Stimulated activated CD8-positive, alpha-beta memory T cell treated with anti-CD3 and anti-CD28 coated beads, Interleukin-2, amount 100 ng/mL, for 1 hour (primary cell): ENCODE measurements at places on chromosomes 7 and 10.

GRCh38 chr10:11086177-11086840 lies 68.6 kb downstream of the CELF2 start:
- no peak for DNase-seq

DNA sequence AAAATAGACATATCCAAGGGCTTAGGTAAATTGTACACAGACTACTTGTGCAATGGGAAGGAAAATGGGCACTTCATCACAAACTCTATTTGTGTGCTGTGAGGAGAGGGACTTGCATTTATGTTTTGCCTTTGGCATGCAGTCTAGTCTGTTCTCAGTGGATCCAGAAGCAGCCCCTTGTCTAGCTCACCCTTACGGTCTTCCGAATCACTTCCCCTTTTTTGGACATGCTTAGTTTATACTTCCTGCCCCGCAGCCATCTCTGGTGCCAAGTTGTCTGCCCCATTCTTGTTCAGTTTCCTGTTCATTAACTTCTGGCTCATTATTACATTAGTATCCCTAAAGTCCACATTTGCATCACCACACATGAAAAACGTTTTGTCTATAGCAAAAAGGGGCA lies 161.6 kb downstream of the NRCAM start:
- no peak for DNase-seq

DNA sequence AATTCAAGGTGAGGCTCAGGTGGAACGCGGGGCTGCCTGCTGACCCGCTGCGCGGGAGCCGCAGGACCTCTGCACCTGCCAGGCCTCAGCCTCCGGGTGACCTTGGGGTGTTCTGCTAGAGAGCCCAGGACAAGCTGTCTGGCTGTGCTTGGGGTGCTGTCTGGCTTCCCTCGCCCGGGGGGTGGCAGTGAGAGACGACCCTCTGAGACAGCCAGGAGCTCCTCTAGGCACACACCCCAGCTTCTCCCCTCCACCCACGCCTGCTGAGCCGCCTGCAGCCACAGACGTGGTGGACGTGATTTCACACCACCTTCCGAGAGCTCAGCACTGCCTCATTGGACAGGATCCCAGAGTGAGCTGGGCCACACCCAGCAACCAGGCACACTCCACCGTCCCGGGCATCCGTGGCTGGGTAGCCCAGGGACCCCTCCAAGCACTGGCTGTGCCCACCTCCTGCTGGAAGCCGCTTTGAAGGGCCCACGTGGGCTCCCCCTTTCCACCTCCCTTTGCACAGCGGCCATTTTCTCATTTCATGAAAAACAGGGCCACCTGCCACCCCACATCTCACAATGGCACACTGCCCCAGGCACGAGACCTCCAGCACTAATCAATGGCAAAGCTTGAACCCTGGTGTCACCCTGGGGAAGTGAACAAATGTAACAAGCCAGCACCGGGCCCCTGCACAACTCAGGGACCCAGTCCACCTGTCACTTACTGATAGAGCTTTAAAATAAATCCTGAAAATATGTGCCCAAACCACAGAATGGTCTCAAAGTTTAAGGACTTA lies 35.0 kb downstream of the ZFAND2A start:
- no peak for DNase-seq

- no peak for DNase-seq
Observed at GRCh38 chr7:35823440-35823839, 22.6 kb downstream of the SEPTIN7 start.

DNA sequence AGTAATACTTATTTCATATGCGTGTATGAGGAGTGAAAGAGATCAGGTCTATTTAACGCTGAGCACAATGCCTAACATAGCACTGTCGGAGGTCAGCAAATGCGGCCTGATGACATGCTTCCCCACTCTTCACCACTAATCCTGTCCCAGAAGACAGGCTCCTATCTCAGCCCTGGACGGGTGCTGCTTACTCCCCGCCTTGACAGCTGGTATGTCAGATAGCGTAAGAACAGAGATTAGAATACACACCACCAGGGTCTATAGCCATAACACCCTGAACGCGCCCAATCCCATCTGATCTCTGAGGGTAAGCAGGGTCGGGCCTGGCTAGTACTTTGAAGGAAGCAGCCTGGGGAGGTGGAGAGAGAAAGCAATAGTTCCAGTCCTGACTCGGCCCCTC lies 32.3 kb upstream of the TM9SF3 start:
- DNase-seq = no peak

GRCh38 chr7:47635091-47636080 lies 53.5 kb upstream of the TNS3 start:
- no peak for DNase-seq

GRCh38 chr10:95360122-95360714 lies 69.4 kb upstream of the PDLIM1 start:
- no peak for DNase-seq

DNA sequence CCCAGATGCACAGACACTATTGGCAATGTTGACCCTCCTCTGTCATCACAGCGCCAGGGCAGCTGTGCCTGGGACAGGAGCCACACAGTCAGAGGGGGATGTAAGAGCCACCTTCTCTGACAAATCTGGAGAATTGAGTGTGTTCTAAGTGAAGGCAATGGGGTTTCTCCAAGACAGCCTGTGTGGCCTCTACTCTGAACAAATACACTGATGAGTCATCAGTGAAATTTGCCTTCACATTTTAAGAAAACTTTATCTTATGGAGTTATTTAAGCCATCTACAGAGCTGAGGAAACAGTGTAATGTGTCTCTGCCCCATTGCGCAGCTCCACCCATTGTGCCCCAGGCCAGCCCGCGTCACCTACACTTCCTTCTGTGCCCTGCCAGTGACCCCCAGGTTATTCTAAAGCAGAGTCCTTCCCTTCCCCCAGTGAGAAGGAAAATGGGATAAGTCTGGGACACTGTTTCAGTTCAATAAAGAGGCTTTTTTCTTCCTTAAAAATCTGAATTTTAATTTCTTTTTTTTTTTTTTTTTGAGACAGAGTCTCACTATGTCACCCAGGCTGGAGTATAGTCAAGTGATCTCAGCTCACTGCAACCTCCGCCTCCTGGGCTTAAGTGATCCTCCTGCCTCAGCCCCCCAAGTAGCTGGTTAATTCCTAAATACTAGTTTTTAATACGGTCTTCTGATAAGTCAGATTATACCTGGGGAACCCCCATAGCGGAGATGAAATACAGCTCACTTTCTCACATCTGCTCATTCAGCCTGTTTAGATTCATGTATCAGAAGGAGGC lies 21.8 kb downstream of the AKR1E2 start:
- DNase-seq = no peak

GRCh38 chr10:36671607-36672006 lies 453.8 kb upstream of the ANKRD30A start:
- DNase-seq = no peak

DNA sequence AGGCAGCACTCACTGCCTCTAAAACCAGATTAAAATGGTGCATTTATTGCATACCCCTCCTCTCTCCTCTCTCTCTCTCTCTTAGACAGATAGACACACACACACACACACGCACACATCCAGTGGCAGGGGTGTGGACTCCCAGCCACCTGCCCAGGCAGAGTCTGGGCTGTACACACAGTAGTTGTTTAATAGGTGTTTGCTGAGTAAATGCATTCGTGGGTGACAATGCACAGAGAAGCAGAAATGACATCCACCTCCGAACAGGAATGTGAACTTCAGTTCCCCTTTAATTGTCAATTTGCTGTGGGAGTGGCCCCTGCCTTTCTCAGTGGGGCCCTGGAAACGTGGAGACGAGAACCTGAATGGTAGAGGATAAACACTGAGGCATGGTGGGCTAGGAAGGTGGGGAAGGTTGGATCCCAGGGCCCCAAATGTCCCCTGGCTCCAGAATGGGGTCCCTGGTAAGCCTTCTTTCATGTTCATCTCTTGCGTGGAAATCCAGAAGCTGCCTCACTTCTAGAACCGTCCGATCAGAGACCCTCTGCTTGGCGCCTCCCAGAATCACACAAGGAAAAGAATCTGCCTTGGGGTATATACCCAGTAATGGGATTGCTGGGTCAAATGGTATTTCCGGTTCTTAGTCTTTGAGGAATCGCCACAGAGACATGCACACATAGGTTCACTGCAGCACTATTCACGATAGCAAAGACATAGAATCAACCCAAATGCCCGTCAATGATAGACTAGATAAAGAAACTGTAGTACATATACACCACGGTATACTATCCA lies 58.5 kb upstream of the ECHDC3 start:
- DNase-seq = no peak

DNA sequence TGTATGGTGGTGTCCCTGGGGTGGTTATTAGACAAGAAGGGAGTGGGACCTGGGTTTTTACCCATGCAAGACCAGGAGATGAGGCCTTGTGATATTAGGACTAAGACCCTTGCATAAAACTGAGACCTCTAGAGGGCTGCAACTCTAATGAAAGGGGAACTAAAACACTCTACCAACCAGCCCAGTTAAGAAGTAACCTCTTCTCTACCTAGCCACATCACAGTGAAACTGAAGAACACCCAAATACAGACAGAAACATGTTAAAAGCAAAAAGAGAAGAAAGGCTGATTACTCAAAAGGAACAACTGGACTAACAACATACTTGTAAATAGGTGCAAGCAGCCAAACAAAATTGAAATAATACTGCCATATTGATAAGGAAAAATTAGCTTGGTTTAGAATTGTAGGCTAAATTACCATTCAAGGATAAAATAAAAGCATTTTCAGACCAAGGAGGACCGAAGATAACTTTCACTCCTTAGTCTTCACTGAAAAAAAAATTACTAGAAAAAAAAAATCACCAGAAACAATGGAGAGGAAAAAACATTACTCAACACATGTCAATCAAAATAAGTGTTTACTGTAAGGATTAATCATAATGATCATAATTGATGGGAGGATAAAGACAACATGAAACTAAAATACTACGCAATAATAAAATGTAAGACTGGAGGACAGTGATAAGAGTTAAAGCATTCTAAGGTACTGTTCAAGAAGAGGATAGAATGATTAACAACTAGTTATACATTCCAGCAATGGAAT lies 27.6 kb downstream of the ERLIN1 start:
- no peak for DNase-seq

DNA sequence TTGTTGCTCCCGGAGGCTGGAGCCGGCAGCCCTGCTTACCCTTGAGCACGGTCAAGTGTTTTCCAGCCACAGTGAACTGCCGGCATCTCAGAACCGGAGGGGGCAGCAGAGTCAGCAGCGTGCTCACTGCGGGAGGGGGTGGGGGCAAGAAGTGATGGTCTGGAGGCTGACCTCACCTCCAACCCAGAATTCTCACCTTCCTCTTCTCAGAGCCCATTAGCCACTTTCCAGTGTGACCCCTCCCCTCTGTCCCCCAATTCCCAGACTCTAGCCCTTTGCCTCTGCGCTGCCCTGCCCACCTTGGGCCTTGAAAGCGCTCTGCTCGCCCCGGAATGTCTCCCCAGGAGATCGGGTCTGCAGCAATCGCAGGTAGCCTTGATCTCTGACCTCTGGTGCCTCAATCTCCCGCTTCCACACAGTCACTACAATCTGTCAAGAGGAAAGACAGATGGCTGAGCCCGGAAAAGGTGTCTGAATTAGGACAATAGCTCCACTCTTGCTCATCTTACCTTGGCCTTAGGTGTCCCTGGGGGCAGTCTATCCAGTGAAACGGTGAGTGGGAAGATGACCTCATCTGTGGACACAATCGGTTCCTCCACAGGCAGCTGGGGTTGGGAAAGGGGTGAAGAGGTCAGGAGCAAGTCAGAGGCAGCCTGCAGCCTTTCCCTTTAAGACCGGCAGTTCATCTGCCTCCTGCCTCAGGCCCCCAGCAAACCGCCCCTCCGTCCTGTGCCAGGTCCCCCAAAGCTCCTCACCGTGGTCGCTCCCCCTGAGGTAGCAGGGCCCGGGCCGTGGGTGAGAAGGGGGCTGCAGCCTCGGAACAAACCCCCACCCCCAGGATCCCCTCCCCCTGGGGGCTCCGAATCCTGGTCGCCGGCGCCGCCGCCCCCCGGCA lies 942 bp downstream of the TRAPPC14 start:
- no peak for DNase-seq

DNA sequence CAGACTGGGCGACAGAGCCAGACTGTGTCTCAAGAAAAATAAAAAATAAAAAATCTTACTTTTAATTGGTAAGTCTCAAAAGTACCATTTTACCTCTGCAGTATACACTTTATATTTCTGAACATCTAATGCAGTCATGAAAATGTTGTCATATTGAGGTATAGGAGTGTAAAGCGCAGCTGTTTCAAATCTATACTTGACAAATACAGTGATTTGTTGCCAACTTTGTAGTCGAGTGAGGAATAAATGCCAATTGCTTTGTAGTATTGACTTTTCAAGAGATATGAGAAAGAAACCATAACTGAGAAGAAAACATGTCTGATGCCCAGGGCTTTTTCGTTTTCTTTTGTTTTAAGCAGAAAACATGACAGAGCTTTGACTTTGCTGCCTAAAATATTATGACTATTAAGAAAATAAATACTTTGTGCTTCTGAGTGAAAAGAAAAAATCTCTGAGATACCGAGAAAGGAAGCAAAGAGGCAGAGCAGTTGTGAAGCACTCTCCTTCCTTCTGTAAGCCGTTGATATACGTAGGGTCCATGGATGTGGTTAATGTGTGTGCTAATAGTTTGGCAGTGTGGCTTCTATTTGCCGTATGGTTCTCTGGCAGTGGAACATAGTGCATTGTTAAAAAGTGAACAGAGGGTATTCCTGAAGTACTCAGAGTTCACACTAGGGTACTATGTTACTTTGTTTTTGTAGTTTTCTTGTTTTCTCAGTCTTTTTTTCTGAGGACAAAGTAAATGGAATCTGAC lies 38.2 kb downstream of the AVL9 start:
- DNase-seq = no peak
